ENCODE measurements at places on chromosomes 7 and 10.

DNA sequence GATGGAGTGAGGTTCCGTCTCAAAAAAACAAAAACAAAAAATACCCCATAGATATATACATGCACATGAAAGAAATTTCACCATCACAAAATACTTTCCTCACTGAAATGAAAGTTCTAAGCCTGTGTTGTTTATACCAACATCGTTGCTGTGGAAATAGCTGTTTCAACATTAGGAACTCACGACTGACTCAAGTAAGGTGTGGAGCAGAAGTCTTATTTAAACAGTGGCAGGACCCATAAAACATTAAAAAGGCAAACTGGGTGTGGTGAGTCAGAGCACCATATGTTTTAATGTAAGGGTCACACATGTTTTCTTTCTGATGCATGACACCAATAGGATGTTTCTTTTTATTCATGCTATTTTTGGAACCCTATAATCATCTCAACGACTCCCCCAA, 48.3 kb downstream of the BAIAP2L1 start:
- DNase-seq, result no peak

- no peak for DNase-seq
These were observed 39.0 kb downstream of the ZNF438 start for GRCh38 chr10:30992681-30993080.

DNA sequence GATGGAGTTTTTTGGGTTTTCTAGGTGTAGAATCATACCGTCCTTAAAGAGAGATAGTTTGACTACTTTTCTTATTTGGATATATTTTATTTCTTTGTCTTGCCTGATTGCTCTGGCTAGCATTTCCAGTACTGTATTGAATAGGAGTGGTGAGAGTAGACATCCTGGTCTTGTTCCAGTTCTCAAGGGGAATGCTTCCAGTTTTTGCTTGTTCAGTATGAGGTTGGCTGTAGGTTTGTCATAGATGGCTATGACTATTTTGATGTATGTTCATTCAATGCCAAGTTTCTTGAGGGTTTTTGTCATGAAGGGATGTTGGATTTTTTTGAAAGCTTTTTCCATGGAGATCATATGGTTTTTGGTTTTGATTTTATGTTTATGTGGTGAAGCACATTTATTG, 676.9 kb downstream of the SUGCT start:
- DNase-seq, result no peak

DNA sequence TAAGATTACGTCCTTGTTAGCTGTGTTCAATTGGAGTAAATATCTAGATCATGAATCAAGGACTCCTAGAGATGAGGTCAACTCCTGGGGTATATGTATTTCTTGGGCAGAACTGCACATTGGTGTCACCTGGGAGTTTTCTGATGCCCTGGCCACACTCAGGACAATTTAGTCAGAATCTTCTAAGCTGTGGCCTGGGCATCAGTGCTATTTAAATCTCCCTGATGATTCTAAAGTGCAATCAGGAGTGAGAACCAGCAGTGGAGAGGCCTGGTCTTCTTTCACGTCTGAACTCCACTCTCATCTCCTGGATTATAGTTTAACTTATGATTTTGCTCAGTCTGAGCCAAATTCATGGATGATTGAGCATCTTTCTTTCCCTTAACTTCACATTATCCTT, 218.0 kb downstream of the BMPER start:
- DNase-seq, result no peak

DNA sequence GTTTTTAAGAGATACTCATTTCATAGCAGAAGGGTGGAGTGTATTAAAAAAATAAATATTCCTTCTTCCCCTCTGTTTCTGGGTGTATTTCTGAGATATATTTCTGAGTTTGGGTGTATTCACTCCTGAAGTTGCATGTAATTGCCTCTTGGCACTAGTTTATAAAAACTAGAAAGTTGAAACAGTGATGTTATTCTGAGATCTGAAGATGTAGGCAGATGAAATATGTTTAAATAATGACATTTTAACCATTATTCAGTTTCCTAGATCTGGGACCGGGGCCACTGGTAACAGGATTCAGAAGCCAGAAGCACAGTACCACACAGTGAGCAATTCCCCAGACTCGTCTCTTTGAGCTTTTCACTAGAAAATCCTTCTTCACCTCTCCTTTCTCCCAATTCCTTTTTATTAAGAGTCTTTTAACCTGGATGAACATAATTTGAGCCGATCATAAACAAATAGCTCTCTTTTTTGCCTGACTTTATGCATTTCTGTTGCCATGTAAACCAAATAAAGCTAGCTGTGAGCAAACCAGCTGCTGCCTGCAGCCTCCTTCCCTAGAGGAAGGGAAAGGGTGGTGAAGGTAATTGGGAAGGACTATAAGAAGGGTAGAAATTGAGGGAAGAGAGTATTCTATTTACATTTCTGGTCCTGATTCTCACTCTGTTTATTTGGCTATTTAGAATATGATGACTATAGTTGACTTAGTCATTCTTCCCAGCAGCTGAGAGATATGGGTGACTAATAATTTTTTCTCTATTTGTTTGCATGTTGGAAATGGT, 101.8 kb upstream of the STRIP2 start:
- no peak for DNase-seq

GRCh38 chr7:108138911-108139310, 8.8 kb upstream of the LAMB4 start:
- no peak for DNase-seq

- DNase-seq, result no peak
These were observed 850.3 kb upstream of the SORCS1 start for GRCh38 chr10:108014902-108015177.

- no peak for DNase-seq
These were observed 25.7 kb upstream of the PRPS1L1 start for GRCh38 chr7:18053177-18053928.

GRCh38 chr7:123669485-123669884, 13.8 kb downstream of the LMOD2 start:
- no peak for DNase-seq

- no peak for DNase-seq
These were observed 176.4 kb downstream of the DNAJB6 start for GRCh38 chr7:157513162-157513621.

GRCh38 chr7:98493030-98493778, 92.3 kb upstream of the BAIAP2L1 start:
- DNase-seq, result no peak

DNA sequence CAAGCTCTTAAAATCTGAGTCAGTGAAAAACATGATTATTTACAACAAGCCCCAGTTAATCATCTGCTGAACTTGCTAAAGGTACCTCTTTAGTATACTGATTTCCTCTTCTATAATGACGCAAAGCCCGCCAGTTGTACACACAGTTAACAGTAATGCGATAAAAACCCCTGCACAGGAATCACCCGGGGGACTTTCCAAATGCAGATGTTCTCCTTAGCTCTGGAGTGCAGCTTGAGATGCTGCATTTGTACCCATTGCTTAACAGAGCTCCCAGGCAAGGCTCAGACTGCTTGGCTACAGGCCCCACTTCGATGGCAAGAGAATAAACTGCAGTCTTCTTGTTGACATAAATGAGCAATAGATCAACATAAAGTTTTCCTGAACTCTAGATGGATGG, 279.6 kb upstream of the HGF start:
- no peak for DNase-seq

DNA sequence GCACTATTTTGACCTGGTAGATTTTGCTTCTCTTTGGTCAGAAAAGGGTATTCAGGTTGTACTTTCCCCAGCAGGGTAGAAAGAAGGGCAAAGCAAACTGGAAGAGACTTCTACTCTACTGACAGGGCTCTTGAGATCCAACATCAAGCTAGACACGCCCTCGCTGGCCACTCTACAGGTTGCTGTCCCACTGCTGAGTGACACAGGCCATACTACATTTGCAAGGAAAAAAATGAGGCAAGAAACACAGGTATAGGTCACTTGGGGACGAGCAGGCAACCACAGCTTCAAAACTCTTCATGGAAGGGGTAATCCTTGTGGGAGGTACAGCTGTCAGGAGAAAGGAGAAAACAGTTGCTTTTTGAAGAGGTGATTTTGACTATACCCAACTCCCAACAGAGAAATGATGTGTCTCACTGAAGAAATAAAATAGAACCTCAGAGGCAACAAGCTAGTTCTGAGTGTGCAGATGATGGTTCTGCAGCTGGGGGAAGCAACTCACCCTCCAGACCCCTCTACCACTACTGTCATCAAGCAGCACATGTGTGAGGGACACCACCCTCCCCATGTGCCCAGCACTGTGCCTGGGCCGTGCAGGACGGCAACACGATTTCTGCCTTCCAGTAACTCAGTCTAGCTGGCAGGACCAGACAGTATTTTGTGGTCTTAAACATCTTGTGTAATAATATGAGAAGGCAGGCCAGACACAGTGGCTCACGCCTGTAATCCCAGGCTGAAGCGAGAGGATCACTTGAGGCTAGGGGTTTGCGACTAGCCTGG, 16.3 kb downstream of the AKR1B1 start:
- DNase-seq, result no peak

DNA sequence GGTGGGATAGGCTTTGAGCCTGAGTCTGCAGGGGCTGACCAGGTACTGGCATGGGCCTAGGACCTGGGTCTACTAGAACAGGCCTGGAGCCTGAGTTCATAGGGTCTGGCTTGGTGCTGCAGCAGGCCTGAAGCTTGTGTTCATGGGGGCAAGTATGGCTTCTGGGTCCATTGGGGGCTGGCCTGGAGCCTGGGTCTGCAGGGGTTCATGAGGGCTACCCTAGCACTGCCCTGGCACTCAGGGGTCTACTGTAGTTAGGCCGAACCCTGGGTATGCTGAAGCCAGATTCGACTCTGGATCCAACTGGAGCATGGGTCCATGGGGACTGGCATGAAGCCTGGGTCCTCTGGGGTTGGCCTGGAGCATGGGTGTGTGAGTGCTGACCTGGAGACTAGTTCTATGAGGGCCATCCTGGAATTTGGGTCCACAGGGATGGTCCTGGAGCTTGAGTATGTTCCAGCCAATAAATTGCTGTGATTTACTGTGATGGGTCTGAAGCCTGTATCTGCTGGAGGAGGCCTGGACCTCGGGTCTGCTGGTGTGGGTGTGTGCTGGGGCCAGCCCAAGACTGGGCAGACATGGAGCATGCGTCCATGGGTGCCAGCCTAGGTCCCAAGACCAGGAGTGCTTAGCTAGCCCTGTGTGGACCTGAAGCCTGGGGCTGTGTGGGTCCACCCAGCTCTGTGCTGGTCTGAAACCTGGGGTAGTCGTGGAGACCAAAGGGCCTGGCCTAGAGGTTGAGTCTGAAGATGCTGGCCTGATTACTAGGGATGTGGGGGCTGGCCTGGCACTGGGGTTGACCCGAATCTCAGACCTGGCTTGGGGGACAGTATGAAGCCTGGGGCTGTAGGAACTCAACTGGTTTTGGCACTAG, 235.5 kb downstream of the NXPH1 start:
- no peak for DNase-seq

- no peak for DNase-seq
These were observed 46.0 kb downstream of the ZNRF2 start for GRCh38 chr7:30330134-30331111.

- no peak for DNase-seq
These were observed 7.7 kb upstream of the SCART1 start for GRCh38 chr10:133445751-133446708.

GRCh38 chr7:120874722-120875121, 16.8 kb upstream of the TSPAN12 start:
- no peak for DNase-seq

DNA sequence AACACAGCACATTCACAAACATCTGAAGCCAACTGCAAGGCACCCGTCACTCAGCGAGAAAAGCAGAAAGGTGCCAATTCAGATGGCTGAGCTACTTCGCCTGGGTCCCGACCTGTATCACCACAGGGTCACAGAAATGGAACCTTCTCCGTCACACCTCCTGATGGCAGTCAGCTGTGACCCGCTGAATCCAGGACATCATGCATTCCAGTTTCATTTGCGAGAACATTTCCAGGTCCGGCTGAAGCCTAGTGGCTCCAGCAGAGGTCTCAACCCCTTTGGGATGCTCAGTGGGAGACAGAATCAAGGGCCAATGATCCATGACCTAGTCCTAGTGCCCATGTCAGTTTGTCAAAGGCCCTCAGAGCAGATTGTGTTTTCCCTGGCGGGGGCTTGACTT, 193.6 kb upstream of the KLF14 start:
- DNase-seq, result no peak

DNA sequence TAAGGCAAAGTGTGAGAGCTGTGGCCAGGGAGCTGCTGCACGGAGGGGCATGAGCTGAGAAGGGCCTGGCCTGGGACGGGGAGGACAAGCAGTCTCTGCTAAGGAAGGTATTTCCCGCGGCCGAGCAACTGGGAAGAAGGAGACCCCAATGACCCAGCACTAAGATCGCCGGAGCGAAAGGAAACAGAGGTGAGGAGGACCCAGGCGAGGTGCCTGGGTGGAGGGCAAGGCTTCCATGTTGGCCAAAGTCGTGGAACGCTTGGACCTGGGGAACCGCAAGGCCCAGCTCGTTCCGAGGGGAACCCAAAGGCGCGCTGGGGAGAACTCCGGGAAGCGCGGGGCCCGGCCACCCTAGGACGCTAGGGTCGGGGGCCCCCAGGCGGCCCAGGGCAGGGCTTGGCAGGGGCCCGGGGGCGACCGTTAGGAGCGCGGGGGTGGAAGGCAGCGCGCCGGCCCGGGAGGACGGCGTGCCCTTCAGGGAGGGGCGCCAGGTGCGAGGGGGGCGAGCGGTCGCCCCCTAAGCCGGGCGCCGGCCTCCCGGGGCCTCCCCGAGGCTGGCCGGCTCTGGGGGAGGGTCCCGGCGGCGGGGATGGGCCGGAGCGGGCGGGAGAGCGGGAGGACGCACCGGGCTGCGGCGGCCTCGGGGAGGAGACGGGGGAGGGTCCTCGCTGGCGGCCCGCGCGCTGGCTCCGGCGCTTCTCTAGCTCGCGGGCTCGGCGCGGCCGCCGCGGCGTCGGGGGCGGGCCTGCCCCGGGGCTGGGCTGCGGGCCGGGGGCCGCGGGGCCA, 545 bp downstream of the GIGYF1 start:
- DNase-seq, result no peak

All from effector memory CD4-positive, alpha-beta T cell (primary cell).